ENCODE measurements at places on chromosomes 2 and 18.
A peak's percentile ranks its signal among the peaks of the same experiment; 100 is the strongest.

GRCh38 chr2:144920755-144921530, 401.0 kb upstream of the ZEB2 start:
- DNase-seq = no peak

- no peak for DNase-seq
These were observed 867 bp downstream of the SF3B6 start for GRCh38 chr2:24075259-24075658.

DNA sequence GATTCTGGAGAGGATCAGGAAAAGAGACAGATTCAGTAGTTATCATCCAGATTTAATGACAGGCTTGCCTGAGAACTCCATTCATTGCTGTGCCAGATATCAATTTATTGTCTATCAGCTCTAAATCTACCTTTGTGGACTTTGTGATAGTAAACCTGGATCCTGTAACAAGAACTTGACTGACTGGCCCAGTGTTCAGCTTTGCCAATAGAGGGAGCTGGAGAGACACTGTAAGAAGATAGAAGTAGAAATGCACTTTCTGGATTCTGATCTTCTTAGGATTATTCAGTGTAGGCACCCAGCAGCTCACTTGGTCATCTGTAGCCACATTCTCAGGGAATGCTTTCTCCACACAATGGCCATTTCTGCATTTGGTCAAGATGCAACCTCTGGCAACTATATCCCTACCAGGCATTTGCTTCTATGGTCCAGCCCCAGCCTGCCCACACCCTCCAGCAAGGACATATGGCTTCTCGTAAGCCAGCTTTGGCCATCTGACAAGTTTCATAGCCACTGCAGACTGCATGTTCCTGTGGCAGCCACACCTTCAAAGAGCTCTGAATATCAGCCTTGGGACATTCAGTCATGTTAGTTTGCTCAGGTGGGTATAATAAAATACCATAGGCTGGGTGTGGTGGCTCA, 6.1 kb upstream of the SERPINB8 start:
- peak; percentile 55 for DNase-seq

GRCh38 chr2:140440815-140441214, 1660.6 kb upstream of the NXPH2 start:
- DNase-seq = no peak

- DNase-seq = no peak
These were observed 59.5 kb downstream of the CAB39 start for GRCh38 chr2:230772156-230772555.

- no peak for DNase-seq
These were observed 1282.2 kb upstream of the ZEB2 start for GRCh38 chr2:145802133-145802532.

DNA sequence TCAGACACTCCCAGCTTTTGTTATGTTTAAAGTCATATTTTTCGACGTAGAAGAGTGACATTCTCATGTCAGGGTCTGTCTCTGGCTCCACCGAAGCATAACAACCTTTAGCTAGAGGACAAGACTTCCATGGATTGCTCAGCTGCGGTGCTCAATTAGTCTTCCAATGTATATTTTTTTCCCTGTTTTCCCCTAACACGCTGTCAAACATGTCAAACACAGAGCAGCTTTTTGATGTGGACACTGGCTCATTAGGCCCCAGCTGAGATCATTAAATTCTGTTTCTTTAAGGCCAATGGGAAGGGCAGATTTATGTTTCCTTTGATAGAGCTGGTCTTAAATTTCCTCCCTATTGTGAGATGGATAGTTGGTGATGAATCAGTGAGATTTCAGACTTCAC, 525.4 kb downstream of the PIK3C3 start:
- DNase-seq = no peak

DNA sequence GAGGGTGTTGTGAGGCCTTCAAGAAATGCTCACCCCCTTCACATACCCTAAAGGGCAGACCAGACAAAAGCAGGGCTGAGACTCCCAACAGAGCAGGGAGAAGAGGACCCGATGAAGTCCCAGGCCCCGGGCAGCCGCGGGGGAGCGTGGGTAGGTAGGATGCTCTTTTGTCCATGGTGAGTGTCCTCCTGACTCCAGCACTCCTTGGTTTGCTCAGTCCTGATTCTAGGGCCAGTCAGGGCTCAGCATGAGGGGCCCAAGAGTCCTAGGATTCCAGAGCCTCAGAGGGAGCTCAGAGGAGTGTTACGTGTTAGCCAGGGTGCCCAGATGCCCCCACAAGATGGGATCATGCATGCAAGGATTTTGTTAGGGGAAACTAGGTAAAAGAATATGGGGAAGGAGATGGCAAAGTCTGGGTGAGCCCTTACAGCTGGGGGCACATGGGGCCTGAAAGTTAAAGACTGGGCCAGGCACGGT, 64.8 kb downstream of the SMAD7 start:
- no peak for DNase-seq

Measured in fibroblast of the conjunctiva (primary cell).